CD8-positive, alpha-beta T cell (primary cell): ENCODE measurements at places on chromosomes 4 and X.
A peak's percentile ranks its signal among the peaks of the same experiment; 100 is the strongest.

DNA sequence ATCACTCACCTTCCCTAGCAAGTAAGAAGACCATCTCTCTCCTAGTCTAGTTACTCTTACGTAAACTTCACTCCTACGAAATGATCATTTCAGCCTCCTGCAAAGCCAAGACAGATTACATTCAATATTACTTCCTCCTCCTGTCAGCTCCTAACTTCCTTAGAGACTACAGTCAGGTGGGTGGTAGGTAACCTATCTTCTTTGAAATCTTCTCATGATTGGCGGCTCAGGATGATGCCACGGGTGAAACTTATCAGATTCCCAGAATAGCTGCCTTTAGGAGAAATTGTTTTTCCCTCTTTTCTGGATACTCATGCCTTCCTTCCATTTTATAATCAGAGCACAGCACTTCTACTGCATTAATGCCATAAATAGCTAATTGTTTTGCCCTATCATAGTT is 744.8 kb upstream of the HS3ST1 start:
- no peak for DNase-seq

- DNase-seq, result no peak
Observed at GRCh38 chr4:113026556-113026955, 22.9 kb upstream of the ANK2 start.

- no peak for DNase-seq
Observed at GRCh38 chrX:45842207-45842925, 641.7 kb upstream of the DIPK2B start.

DNA sequence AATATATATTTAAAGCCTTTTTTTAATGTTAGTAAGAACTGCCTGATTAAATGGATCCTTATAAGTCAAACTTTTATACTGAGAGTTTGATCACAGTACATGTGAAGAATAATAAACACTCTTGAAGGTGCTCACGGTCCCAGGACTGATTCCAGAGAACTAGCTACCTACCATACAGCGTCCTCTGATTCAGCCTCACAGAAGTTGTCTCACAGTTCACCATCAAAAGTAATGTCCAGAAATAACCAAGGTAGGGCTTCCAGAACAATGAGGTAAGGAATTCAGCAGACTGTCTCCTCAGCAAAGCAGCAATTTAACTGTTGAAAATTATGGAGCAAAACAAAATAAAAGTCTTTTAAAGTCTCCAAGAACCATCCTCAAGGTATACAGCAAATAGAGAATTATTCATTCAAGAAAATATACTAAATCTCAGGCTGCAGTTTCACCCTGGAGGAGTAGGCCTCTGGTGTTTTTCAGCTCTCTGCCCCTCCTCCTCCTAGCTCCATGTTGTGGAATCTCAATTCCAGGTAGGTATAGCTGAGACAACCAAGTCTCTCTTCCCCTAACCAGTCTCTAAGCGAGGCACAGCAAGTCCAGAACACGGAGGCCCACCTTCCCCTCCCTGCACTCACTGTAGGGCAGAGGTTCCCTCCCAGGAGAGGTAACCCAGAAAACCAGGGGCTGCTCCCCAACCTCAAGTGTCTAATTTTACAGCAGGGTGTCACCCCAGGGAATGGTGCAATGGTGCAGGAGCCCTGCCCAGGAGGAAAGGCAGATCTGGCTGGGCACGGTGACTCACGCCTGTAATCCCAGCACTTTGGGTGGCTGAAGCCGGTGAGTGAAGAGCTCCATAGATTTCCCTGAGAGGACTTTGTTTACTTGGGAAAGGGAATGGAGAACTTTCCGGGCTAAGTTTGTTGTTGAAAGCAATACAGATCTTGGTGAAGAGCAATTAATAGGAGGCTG is 28.6 kb downstream of the FAM241A start:
- DNase-seq, result no peak

DNA sequence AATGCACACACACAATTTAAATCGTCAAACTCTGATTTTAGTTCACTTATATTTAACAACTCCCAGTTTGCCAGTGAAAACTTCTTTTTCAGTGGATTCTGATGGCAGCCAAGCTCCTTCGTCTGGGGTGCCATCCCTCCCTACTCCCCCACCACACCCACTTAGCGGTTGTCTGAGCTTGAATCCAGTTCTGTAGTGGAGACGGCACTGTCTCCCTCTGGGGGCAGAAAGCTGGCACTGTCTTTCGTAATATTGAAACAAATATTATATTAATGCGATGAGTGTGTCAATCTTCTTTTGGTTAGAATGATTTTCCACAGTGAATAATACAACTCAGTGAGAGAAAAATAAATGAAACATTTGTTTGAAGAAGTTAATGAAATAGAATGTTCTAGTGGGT is 5.4 kb downstream of the MEPE start:
- no peak for DNase-seq

DNA sequence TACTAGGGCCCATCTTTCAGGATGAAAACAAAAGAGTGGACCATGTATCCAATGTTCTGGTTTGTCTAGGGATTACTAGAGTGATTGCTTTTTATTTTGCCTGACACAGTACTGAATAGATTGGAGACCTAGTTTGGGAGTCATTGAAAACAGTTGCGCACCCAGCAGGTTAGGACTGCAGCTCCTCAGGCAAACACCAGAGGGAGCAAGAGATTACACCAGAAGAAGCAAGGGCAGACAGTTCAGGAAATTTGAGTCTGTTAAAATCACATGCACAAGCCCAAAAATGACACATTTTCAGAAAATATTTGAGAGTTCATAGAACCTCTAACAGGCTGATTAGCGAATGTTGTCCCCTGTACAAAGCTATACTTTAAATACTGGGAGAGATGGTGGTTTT is 55.6 kb downstream of the CYLC1 start:
- DNase-seq, result no peak

GRCh38 chrX:9195199-9195880 is 161.4 kb upstream of the FAM9B start:
- DNase-seq, result no peak

- no peak for DNase-seq
Observed at GRCh38 chr4:169315530-169316343, 45.0 kb upstream of the SH3RF1 start.

GRCh38 chrX:14027036-14027435 is 2.7 kb downstream of the GEMIN8 start:
- DNase-seq, result no peak

DNA sequence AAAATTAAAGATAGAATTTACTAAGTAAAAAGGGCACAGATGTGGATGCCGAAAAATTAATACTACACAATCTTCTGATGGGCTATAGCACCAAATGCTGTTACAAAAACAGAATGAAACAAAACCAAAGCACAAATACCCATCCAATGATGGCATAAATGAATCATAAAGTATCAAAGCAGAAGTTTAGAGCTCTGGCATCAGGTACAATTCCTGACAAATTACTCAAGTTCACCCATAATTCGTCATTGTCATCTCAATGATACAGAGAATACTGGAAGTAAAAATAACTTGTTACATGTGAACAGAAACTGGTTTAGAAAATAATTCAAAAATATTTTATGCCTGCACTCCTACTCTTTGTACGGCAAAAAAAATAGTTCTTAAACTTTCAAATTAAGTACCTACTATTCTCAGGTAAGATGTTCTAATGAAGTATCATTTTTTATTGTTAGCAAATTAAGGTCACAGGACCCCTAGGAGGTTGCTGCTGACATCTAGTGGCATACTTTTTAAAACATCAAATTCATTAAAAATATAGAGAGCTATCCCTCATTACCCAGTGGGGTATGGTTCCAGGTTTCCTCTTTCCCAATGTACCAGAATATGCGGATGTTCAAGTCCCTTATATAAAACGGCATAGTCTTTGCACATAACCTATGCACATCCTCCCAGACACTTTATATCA is 126.1 kb downstream of the INPP4B start:
- no peak for DNase-seq

GRCh38 chr4:6727943-6728250 is 11.9 kb downstream of the BLOC1S4 start:
- DNase-seq, result no peak

GRCh38 chr4:172794307-172794703 is 374.3 kb upstream of the GALNT7 start:
- DNase-seq, result no peak

DNA sequence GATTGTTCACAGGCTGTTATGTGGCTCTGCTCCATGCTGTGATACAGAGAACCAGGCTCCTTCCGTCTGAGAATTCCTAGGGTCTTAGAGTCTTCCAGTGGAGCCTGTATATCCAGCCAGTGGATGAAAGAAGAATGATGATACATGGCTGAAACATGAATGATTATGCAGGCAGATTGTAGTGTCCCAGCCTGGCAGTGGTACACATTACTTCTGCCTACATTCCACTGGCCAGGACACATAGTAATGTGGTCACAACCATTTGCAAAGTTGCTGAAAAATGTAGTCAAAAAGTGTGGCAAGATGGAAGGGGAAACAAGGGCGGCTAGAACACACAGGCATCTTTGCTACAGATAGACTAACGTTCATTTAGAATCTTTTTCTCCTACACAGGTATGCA is 4.5 kb upstream of the GBA3 start:
- DNase-seq, result no peak

DNA sequence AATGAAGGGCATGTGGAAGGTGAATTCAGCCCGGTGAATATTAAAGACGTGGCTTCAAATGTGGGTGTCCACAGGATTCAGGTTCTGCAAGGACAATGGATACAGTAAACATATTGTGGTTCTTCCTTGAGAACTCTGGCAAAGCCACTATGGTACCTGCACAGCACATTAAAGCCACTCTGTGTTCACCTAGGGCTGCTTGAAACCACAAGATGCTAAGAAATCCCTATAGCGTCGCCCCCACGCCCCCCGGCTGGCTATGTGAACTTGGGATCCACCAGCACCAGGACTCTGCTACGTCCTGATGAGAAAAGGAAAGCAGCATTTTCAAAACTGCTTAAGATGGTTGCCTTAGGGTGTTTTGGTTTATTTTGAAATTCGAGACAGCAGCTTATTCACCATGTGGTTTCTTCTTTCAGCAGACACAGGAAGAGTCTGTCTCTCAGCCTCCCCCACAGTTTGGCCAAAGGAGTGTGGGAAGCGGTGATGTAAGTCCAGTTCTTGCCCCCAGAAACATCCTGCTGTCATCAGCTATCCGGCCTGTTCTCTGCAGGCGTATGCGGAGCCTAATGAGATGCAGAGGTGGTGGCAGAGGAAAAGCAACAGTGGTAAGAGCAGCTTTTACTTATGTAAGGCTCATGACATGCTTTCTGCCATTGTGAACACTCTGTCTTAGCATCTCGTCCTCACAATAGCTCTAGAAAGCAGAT is 111.5 kb downstream of the AFAP1 start:
- DNase-seq, result peak; percentile 59

- DNase-seq, result no peak
Observed at GRCh38 chr4:96784336-96784735, 944.4 kb downstream of the PDHA2 start.

- DNase-seq, result no peak
Observed at GRCh38 chr4:170428929-170429328, 339.2 kb upstream of the AADAT start.

- DNase-seq, result no peak
Observed at GRCh38 chr4:71713611-71714203, 70.2 kb downstream of the GC start.

DNA sequence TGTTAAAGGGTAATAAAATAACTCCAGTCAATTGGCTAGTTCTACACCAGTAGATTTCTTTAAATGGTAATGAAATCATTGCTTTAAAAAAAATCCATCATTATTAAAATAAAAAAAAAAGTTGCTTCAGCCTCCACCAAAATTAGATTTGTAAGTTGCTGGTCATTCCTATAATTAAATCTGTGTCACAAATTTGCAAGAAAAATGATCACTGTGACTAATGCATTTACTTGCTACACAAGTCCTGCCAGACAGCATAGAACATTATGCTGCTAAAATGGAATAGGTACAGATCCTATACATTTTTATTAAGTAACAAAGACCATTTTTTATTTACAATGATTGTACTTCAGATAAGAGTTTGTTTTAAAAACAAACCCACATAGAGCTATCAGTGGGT is 85.8 kb downstream of the SLC10A7 start:
- no peak for DNase-seq

- no peak for DNase-seq
Observed at GRCh38 chr4:1166509-1167243, 5.7 kb downstream of the SPON2 start.

DNA sequence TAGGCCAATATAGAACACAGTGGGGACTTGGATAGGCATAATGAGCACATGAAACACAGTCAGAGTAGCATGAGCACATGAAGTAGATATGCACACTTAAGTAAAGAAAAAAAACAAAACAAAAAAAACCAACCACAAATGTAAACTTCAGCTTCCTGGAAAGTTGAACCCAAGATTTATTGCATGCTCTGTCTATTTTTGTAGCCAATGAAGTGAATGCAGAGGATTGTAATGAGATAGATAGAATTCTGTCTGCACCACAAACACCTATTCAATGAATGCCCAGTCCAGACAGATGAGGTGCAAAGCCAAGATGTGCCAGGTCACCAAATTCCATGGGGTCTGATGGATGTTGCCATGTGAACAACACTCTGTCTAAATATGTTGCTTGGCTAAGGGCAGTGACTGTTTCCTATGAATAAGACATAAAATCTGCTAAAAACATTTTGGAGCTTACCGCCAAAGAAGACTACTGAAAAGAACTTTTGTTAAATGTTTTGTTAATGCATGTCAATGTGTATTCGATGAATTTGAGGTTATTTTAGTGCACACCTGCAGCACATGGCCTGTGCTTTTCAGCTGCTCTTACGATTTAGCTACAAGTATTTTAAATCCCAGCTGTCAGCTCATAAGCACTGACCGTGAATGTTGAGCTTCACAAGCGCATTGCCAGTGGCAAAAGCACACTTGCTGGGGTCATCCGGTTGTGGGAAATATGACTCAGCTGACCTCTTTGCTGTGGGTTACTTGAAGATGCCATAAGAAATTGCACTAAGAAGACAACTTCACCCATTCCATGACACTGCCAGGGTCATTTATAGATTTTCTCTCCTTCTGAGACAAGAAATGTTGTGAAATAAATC is 374.8 kb upstream of the GNPDA2 start:
- DNase-seq, result no peak

- no peak for DNase-seq
Observed at GRCh38 chr4:3527101-3527913, 4.9 kb downstream of the LRPAP1 start.

DNA sequence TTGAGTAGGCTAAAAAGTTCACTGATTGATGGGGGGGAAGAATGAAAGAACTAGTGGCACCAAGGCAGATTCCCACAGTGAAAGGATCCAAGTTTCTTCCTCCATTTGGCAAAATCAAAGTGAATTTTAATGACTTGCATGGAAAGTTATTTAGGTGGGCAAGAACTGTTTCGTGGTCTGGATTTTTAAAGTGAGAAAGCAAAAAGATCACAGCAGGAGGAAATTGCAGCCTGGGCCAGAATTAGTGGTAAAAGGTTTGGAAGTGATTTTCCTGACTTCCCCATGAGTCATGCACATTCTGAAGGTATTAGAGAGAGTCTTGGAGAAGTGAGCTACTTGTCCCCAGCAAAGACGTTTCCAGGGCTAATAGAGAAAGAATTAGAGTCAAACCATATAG is 207.8 kb downstream of the ANTXR2 start:
- no peak for DNase-seq

- DNase-seq, result no peak
Observed at GRCh38 chr4:146439999-146440398, 81.7 kb downstream of the SLC10A7 start.

GRCh38 chrX:79290596-79290995 is 76.5 kb downstream of the ITM2A start:
- DNase-seq, result no peak
